ENCODE measurements at places on chromosomes 5 and 9.

DNA sequence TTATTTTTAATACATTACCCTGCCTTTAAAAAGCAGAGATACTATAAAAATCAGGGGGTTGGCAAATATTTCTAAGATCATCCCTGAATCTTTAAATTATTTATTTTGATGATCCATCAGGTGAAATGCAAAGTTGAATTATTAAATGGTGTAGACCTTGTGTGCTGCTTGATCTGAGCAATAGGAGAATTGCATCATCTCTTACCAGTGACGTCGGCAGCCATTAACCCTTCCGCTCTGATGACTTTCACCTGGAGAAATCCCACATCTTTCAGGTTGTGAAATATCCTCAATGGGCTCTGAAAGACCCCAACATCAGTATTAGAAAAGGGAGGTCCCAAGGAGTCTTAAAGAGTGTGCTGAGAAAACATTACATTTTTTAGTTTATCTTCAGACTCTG is 270.2 kb downstream of the SLF1 start:
- no peak for DNase-seq

DNA sequence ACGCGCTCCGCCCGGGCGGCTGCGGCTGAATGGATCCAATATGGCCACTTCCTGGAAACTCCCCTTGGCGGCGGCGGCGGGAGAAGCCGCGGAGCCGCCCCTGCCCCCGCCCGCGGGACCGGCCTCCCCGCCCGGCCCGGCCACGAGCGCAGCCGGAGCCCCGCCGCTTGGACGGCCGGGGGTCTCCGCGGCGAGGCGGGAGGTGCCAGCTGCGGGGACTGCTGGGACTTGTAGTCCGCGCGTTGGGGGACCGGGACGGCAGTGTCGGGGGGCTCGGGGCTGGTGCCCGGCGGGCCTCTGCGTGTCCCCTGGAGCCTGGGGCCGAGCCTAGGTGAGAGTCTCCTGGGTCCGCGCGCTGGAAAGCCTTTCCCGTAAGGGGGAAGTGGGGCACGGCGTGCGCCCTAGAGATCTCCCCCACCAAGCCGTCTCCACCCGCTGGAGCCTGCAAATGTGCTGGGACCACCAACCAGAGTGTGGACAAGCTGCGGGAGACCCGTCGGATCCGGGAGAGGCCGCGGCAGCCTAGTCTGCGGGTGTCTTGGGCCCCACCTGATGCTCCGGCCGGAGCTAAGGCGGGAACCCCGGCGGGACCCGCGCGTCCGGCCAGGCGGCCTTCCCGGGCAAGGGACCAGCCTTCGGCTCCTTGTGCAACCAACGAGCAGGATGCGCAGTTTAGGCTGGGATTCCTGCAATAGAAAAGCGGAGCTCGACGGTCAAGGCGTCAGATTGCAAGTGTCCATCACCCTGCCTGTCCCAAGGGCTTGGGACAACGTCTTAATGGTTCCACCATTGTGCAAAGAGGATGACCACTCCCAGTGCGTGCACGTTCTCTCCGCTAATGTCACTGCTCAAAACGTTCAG is at the start of gene SEPTIN8:
SEPTIN8 (minus strand) TSS at position 31 of the 861 bp plus-strand sequence. CDS start 102 bp downstream, outside the sequence.
- DNase-seq: peak; percentile 52

- no peak for DNase-seq
Observed at GRCh38 chr9:78938821-78939220, 632.9 kb upstream of the TLE4 start.

GRCh38 chr9:27888661-27889295 is 315.5 kb upstream of the C9orf72 start:
- no peak for DNase-seq

DNA sequence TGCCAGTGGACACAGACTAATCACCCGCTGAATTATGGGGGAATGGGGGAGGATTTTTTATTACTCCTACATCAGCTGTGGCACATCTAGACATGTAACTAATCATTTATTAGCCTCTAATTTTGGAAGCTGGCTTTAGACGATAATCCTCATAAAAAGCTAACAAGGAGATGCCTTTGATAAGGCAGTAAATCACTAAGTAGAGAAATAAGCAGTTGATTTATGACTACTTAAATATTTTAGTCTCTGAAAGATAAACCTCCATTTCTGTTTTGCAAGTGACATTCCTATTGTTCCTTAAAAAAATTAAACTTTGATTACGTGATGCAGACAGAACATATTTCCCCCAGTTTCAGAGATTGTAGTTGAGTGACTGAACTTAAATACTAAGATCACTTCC is 206.4 kb upstream of the CDKN2B start:
- peak; percentile 35 for DNase-seq

DNA sequence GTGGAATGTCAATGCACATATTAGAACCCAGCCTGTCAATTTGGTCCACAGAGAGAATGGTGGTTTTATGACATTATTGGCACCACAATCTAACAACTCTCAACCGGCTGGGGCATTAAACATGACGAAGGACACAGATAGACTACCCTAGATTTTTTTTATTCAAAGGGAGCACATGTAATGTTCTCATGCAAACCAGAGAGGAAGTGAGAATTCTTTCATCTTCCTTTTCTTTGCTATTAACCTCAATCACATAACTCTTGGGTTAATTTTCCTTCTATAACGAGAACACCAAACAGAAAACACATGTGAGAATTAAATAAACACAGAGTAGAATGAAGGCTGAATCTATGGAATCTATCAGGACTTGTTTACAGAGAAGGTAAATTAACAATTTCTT is 94.9 kb upstream of the TNC start:
- no peak for DNase-seq

DNA sequence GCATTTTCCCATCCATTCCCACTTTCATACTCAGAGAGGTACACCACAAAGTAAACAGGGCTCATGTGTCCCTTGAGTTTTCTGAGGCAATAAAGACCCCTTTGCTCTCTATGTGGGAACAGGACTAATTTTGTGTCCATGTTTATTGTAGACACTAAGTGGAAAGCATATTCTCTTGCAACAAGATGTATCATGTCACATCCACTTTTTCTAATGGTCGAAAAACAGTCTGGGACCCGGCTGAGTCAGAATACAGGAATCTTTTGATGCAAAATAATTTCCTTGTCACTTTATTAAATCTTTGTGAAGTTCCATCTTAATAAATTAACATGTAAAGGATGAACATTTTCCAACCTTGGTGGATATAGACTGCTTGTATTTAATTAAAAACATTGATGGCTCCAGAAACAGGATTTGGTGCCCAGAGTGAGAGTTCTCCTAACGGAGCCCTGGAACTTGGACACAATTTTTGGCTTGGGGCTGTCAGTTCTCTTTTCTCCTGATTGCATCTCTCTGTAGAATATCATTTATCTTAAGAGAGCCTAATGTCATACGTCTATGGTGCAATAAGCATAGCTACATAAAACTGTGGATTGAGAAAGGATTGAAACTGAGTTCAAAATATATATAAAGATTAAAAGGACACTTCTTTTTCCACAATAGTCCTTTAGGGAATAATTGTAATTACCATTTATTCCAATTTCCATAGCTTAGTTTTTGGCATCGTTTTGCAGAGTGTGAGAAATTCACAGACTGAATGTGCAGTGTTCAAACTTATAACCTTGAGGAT is 1116.7 kb upstream of the SEMA6A start:
- no peak for DNase-seq

GRCh38 chr5:35317586-35317985 is 87.3 kb upstream of the PRLR start:
- no peak for DNase-seq

DNA sequence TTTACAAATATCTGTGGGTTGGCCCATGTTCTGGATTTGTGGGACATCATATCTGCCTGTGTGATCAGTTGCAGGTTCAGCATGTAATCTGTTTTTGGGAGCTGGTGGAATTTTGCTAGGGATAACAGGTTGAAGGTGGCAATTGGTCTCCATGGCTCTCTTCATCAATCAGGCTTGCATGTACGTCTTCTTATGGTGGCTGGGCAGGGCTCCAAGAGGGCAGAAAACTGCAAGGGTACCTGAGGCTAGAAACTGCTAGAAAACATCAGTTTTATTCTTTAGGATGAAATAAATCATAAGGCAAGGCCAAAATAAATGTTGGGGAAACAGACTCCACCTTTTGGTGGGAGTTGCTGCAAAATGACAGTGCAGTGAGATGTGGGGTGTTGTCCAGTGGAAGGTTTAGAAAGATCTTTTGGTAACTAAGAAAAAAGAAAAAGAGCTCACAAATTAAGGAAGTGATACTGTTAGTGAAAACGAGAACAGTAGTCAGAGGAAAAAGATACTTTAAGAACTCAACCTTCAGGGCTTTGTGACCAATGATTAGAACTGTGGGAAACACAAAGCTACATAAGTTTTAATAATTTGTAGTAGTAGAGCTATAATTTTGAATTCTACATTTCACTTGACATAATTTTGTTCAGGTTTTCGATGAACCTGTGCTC is 300.7 kb upstream of the IZUMO3 start:
- DNase-seq: no peak

DNA sequence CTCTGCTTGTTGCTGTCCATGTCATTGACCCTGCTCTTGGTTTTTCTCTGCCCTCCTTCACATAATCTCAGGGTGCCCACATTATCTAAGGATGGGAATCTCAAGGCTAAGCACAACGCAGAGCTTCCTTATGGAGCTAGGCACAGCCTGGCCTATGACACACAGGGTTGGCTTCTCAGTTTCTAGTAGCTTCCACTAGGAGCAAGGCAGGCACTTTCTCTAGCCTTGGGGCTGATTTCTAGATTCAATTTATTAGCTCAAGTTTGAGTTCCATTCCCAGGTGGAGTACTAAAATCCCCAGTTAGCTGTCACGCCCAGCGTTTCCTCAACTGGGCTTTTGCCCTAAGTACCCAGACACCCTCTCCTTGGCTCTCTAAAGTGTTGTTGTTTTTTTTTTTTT is 12.4 kb downstream of the IL4 start:
- DNase-seq: no peak

- no peak for DNase-seq
Observed at GRCh38 chr5:123364441-123365155, 58.6 kb downstream of the CEP120 start.

GRCh38 chr9:78685471-78685870 is 388.5 kb downstream of the PSAT1 start:
- no peak for DNase-seq

GRCh38 chr9:27535701-27536118 is 6.1 kb upstream of the MOB3B start:
- no peak for DNase-seq

GRCh38 chr5:74641735-74642542 is 1.4 kb upstream of the ENC1 start:
- peak; percentile 86 for DNase-seq

GRCh38 chr5:172274951-172275753 is 8.4 kb downstream of the UBTD2 start:
- DNase-seq: no peak

DNA sequence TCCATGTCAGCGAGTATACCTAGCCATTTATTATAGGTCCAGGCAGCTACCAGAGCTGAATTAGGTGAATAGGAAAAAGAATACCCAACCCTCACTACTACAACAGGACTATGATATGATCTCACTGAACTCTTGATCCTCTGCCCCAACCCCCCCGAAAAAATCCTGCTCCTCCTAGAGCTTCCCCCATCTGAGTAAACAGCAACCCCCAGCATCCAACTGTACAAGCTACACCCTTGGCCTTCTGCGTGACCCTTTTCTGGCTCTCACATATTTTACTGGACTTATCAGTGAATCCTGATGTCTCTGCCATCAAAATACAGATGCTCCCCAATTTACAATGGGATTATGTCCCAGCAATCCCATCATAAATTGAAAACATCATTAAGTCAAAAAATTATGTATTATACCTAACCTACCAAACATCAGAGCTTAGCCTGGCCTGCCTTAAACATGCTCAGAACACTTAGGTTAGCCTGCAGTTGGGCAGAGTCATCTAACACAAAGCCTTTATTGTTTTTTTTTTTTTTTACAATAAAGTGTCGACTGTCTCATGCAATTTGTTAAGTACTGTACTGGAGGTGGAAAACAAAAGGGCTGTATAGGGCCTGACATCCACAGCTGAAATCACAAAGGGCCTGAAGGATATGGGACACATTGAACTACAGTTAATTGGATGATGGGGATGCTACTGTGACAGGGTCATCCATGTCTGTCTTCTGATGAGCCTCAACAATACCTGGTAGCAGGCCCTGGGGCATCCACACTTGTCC is 128.9 kb upstream of the ERCC6L2 start:
- no peak for DNase-seq

- peak; percentile 90 for DNase-seq
Observed at GRCh38 chr5:130871346-130872086, 293.5 kb downstream of the HINT1 start.

- no peak for DNase-seq
Observed at GRCh38 chr9:75200892-75201470, 112.7 kb downstream of the OSTF1 start.

- DNase-seq: peak; percentile 51
Observed at GRCh38 chr5:92364986-92365550, 982.0 kb upstream of the ARRDC3 start.

- DNase-seq: no peak
Observed at GRCh38 chr5:170449232-170449631, 54.6 kb upstream of the KCNIP1 start.

DNA sequence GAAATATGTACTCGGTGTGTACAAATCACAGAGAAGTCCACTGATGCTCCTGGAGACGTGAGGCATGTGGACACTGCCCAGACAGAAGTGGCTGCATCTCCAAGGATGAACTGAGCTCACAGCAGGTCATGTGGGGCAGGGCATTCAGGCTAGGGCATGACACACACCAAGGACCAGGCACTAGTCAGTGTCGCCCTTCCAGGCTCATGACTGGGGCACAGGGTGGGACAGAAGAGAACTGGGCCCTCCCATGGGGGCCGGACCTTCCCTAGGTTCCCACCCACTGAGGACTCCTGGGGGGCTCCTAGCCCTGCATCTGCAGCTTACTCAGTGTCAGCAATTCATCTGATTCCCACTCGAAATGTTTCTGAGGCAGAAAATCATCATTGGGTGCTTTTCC is 256.8 kb upstream of the IRX4 start:
- DNase-seq: no peak

DNA sequence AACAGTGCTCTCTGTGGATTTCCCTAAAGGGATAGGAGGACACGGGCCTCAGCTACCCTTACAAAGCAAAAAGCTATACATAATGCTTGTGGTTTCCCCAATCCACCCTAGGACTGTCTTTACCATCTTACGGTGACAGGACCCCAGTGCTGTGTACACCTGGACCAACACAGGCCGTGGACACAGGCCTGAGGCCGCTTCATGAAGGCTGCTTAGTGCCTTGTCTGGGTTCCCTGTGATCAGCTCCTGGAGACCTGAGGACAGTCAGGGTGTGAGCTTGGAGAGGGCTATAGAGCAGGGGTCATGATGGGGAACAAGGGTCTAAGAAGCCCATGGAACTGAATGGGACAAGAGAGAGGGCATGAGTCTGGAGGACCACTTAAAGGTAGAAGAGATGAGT is 2.9 kb downstream of the FANCG start:
- DNase-seq: no peak

GRCh38 chr9:11701706-11702105 is 991.5 kb upstream of the TYRP1 start:
- no peak for DNase-seq

DNA sequence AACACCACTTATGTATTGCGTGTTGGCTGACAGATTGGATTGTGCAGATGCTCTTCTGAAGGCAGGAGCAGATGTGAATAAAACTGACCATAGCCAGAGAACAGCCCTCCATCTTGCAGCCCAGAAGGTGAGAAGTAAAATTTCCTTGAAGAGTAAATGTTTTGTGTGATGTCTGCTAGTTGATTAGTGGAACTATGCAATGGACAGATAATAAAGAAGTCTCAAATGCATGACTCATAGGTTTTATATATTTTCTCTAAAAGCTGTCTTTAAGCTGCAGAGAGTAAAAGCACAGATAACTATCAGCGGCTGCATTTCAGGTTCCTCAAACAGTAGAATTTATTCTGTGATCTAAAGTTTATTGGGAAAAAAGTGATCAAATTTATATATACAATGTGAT is 27.4 kb downstream of the INVS start:
- DNase-seq: no peak

All from fibroblast of skin of abdomen (primary cell).